ENCODE measurements at places on chromosomes 5 and 9. TPM values are rescaled to one million over a fixed set of nuclear protein-coding genes. Genes with fewer than 3 reads are reported as not detected.

LIFR gene
- total RNA-seq, result not detected

SPINK7 gene
- not detected for total RNA-seq

NOL8 gene
- 59.7 TPM for total RNA-seq

ARID3C gene
- total RNA-seq, result not detected

ZNF618 gene
- total RNA-seq, result 0.79 TPM

CTXN3 gene
- total RNA-seq, result not detected

ANKRD34B gene
- total RNA-seq, result not detected

PTGS1 gene
- 0.35 TPM for total RNA-seq

PCDHB7 gene
- total RNA-seq, result not detected

NTRK2 gene
- 2.9 TPM for total RNA-seq

ARHGEF28 gene
- total RNA-seq, result not detected

CCDC152 gene
- 6.4 TPM for total RNA-seq

ANKRD18A gene
- total RNA-seq, result 1.5 TPM

CCL19 gene
- total RNA-seq, result not detected

COL15A1 gene
- 0.45 TPM for total RNA-seq

SHISAL2B gene
- not detected for total RNA-seq

TAF11L4 gene
- not detected for total RNA-seq

FKTN gene
- 16.4 TPM for total RNA-seq

FUBP3 gene
- total RNA-seq, result 46.0 TPM

NINJ1 gene
- total RNA-seq, result 31.1 TPM

PGGT1B gene
- 29.9 TPM for total RNA-seq

MAMDC2 gene
- total RNA-seq, result not detected

ORM2 gene
- not detected for total RNA-seq

AQP3 gene
- total RNA-seq, result 2.8 TPM

ITK gene
- 215 TPM for total RNA-seq

SLC36A2 gene
- total RNA-seq, result not detected

ADRA1B gene
- not detected for total RNA-seq

MARCHF3 gene
- 0.73 TPM for total RNA-seq

OR1Q1 gene
- not detected for total RNA-seq

LRRC26 gene
- 0.30 TPM for total RNA-seq

PFN3 gene
- total RNA-seq, result not detected

PCDHA9 gene
- total RNA-seq, result not detected

MAMDC4 gene
- total RNA-seq, result 15.5 TPM

NR4A3 gene
- 20.4 TPM for total RNA-seq

Data from activated CD8-positive, alpha-beta memory T cell treated with anti-CD3 and anti-CD28 coated beads, Interleukin-2, amount 10 ng/mL, durations not matched to agents 7 days and 5 days (primary cell).